Suppressor macrophage treated with lipopolysaccharide for 1 hour (primary cell): ENCODE measurements at places on chromosomes 2 and 18.

DNA sequence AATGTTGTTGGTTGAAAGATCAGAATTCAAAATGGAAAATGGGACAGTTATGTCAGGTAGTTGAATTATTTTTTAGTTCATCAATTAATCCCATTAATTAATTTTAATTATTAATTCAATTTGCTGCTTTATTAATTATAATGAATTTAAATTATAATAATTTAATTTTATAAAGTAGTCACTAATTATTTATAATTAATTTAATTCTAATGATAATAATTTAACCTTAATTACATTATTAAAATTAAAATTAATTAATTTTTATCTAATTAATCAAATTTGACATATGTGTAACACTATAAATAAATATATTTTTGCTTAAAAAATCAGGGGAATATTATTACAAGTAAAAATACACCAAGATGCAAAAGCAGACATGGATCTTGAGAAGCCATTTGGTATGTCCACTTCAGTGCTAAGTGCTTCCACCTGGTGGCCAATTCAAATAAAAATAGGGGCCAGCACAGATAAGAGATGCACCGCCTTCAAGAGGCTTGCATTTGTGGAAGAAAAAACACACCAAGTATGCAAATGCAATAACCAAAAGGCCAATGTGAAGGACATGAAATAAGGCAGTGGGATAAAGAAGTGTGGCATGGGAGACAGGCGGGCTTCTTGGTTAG lies 73.2 kb downstream of the MBP start:
- peak; percentile 84 for DNase-seq

DNA sequence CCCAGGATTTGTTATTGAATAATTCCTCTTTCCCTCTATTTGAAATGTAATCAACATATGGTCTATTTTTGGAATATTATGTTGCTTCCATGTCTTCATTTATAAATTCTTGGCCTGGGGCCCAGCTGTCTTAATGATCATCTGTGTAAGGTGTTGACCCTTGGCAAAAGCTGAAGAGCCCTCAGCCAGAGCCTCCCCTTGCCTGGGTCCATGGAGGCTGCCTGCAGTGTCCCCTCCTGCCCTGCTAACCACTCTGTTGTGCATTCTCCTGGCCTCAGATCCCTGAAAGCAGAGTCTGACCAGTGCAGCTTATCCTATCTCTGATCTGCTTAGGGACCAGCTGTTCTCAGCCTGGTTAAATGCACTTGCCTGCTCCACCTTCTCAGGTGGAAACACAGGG lies 226.1 kb upstream of the APCDD1 start:
- no peak for DNase-seq

DNA sequence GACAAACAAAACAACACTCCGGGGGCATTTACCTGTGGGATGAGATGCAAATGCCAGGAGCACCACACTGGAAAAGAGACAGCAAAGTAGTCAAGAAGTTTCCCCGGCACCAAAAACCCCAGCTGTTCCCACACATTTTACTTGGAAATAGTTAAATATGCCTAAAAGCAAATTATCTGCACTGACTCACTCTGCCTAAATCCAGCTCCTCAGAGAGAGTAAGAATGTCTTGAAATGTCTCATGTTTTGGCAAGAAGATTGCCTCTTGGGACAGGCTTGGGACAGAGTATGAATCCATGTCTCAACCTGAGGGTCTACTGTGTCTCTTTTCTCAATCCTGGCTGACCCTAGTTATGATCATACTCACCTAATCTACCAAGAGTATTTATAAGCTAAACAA lies 87.5 kb upstream of the RIOK3 start:
- DNase-seq: no peak

GRCh38 chr2:223580951-223581350 lies 21.2 kb downstream of the SCG2 start:
- no peak for DNase-seq

GRCh38 chr2:105881286-105882136 lies 136.8 kb downstream of the NCK2 start:
- no peak for DNase-seq

GRCh38 chr18:50465211-50466153 lies 90.6 kb downstream of the SKA1 start:
- peak; percentile 2 for DNase-seq

DNA sequence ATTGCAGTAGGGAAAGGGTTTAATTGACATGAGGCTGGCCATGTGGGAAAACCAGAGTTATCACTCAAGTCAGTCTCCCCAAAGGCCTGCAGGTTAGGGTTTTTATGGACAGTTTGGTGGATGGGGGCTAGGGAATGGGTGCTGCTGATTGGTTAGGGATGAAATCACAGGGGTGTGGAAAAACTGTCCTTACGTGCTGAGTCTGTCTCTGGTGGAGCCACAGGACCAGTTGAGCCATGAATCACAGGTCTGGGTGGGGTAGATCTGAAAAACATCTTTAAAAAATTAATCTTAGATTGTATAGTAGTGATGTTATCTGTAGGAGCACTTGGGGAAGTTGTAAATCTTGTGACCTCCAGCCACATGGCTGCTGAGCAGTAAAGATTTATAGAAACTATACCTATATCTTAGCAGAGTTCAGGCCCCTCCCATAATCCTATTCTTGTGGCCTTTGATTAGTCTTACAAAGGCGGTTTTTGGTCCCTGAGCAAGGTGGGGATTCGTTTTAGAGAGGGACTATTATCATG lies 139.6 kb downstream of the COMMD1 start:
- DNase-seq: no peak

DNA sequence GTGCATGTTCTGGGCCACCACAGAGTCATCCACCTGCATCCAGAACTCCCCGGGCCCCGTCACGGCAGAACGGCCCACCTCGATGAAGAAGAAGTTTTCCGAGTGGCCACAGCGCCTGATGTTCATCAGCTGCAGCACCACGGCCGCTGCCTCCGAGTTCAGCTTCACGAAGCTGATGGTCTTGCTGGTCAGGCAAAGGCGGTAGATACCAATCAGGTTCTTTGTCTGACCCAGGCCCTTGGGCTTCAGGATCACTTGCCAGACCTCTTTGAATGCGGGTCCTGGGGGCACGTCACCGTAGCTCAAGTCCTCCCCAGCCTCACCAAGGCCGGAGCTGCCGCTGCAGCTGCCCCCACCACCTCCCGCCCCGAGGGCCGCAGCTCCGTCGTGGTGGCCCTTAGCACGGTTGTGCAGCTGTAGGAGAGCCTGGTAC lies 1.6 kb downstream of the IRS1 start:
- DNase-seq: no peak

GRCh38 chr18:58609536-58609993 lies 19.3 kb downstream of the ALPK2 start:
- DNase-seq: peak; percentile 29

GRCh38 chr18:13577091-13577697 lies 149.2 kb downstream of the FAM210A start:
- peak; percentile 78 for DNase-seq

- no peak for DNase-seq
These were observed 206.9 kb upstream of the LYPD1 start for GRCh38 chr2:132876745-132877391.

DNA sequence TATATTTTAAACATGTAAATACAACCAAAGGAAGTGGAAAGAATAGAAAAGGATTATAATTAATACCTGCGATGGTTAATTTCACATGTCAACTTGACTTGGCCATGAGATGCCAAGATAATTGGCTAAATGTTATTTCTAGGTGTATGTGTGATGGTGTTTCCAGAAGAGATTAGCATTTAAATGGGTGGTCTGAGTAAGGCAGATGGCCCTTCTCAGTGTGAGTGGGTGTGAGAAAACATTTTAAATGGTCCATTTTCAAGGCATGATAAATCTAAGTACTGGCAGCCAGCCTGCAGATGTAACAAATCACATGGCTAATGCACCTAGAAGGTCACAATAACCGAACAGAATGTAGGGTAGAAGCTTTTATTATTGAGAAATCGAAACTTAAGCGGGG lies 99.6 kb upstream of the CDH7 start:
- DNase-seq: no peak

- DNase-seq: no peak
These were observed 70.2 kb upstream of the EPAS1 start for GRCh38 chr2:46227022-46227421.

- peak; percentile 13 for DNase-seq
These were observed 338.3 kb downstream of the NBAS start for GRCh38 chr2:15222856-15223255.

- no peak for DNase-seq
These were observed 8.1 kb downstream of the ECEL1 start for GRCh38 chr2:232479341-232480200.

DNA sequence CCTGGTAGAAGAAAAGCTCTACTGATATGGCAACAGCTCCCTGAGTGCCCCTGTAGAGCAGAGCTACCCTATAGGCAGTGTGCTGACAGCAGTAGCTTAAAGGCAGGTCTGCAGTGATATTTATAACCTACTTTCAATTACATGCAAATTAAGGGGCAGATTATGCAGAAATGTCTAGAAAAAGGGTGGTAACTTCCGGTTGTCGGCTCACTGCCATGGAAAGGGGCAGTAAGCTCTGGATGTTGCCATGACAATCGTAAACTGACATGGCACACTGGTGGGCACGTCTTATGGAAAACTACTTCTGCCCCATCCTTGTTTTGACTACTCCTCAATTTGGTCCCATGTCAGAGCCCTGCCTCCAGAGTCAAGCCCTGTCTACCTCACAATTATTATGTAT lies 2.9 kb upstream of the TYMS start:
- no peak for DNase-seq

DNA sequence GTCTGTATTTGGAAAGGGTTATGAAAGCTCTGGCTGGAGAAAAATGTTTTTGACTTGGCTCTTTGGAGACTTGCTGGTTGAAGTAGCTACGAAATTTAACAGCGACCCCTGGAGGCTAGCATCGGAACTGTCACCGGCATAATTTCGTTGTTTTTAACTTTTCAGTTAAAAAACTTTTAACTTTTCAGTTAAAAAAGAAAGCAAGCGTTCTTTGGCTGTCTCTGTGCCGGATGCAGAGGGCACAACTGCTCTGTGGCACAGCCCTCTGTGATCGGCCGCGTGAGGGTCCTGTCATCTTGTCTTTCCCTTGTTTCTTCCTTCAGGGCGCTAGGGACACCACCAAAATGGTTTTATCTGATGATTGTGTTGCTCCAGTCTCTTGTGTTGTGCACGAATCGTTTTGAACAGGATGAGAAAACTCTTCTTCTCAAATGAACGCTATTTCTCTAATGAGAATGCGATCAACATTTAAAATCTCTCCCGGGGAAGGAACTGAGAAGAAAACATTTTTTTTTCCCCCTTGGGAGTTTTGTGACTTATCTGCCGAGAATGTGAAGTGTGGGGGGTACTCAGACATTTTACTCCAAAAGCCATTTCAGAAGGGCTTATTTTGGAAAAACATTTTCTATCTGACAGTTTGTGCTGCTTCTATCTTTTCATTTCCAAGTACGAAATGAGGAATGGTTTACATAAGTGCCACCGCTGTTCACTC lies 57.1 kb downstream of the ADCYAP1 start:
- peak; percentile 55 for DNase-seq

DNA sequence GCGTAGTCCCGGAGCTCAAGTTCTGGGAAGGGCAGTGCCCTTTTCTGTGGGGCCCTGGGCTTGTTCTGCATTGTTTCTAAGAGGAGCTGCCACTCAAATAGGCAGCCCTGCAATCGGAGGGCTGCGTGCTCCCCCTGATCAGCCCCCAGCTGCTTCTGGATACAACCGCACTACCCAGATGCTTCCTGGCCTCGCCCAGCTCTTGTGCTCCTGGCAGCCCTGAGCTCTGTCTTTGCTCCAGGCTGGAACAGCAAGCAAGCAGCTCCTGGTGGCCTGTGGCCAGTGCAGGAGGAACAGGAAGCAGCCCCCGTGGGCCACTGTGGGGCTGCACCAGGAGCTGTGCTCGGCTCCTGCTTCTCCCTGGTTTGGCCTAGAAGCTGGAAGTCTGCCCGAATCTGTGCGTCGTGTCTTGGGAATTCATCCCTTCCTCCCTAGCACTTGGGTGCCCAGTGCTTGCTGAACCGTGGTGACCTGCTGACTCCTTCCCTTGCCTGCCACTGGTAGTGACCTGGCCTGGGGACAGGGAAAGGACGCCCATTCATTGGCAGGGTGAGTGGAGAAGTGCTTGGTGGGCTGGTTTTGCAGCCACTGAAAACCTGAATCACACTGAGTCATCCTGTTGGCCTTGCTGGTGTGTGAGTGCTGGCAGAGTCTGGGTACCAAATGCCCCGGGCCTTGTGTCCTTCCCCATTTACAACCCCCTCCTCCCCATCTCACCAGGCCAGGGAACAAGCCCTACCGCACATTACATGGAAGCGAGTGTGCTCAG lies 27.3 kb upstream of the NTSR2 start:
- peak; percentile 83 for DNase-seq

- no peak for DNase-seq
These were observed 41.2 kb downstream of the RPL37A start for GRCh38 chr2:216539791-216540241.

- DNase-seq: peak; percentile 5
These were observed 344.3 kb upstream of the KYNU start for GRCh38 chr2:142533177-142533576.

DNA sequence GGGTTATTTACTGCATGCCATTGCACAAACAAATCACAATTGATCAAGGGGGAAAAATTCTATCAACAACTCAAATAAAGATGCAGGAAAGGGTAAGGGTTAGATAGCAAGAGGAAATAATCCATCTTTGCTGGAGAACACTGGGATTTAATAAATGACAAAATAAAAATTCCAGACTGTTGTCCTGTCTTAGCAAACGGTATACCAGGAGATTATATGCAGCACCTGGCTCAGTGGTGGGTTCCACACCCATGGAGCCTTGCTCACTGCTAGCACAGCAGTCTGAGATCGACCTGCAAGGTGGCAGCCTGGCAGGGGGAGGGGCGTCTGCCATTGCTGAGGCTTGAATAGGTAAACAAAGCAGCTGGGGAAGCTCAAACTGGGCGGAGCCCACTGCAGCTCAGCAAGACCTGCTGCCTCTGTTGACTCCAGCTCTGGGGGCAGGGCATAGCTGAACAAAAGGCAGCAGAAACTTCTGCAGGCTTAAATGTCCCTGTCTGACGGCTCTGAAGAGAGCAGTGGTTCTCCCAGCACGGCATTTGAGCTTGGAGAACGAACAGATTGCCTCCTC lies 296.5 kb upstream of the THSD7B start:
- no peak for DNase-seq

DNA sequence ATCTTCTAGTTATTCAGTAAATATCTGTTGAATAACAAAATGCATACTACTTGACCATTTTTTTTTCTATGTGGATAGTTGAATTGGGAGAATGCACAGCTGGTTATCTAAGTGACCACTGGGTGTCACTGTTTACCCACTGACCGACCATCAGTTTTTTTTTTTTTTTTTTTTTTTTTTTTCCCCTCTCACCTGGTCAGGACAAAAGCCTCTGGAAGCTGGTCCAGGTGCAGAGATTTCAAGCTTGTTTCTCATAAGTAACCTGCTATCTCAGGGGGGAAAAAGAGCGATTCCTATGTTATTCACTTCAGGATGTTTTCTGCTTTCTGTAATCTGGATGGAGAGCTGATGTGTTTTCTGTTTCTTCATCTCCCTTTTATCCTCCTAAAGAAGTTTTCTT lies 256.0 kb downstream of the DCDC2C start:
- DNase-seq: peak; percentile 29

- DNase-seq: no peak
These were observed 878.3 kb upstream of the ID2 start for GRCh38 chr2:7803515-7803914.

GRCh38 chr2:138010890-138011289 lies 46.6 kb downstream of the HNMT start:
- DNase-seq: no peak
